AG04449 (cell line): ENCODE measurements at places on chromosomes 5 and 9.

DNA sequence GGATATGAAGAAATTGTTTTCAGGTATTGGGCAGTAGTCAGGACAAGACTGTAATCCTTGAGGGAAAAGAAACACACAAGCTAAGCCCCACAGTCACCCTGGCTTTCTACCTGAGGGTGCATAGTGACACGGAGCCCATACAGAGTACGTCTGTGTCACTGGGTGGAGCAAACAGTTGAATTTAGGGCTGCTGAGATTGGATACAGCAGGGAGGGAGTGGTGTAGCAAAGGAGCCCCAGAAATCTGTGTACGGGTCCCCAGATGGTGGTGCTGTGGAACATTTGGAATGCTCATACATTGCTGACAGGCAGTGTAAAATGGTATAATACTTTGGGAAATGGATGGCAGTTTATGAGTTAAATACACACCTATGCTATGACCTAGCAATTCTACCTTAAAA is 5.1 kb downstream of the TRMT10B start:
- no peak for DNase-seq

DNA sequence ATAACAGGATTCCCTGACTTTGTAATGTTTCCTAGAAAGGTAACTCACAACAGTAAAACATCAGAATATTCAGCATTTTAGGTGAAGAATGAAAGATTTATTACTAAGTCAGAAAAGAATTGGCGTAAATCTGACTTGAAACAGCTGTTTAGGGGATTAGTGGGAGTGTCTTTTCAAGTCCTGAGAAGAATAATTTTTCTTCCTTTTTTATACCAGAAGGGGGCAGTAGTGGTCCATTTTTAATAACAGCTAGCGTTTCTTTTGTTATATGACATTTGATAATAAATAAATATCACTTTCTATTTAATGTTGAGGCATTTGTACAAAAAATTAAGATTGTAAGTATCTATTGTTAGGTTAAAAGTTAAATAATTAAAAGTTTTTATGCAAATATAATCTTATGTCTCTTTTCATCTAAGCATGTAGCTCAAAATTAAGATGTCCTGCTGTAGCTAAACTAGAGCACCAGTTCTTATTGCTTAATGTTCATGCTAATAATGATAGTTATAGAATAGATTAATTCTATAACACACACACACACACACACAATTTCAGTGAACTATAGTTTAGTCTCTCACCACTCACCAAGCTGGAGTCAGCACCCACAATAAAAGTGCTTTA is 258.7 kb upstream of the ARRDC3 start:
- no peak for DNase-seq

DNA sequence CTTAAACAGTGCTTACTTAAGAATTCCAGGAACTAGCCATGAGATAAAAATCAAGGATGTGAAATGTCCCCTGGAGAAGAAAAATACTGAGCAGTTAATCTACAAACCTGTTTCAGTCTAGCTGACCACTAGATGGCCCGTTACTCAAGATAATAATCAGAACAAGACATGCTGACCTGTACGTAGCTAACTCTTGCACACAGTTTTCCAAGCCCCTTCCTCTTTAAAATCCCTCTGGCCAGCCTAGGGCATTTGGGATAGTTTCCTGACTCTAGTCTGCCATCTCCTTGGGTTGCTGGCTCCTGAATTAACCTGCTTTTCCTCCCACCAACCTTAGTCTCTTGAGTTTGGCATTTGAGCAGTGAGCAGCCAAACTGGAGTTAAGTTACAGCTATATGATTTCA is 59.2 kb upstream of the TRAF1 start:
- DNase-seq, result peak; percentile 66

DNA sequence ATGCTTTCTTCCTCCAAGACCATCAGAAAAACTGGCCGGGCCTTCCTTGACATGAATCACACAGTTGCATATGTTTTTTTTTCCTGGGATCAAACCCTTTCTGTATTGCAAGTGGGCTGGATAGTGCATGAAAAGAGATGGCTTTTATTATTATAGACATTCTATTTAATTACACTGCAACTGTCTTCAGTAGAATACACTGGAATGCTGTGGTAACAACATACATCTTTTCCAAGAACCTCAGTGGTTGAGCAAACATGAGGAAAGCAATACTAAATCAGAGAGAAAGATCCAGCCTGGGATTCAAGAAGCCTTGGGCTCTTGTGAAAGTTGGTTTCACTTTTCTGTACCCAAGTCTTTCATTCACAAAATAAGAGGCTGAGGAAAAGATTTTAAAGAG is 193.0 kb downstream of the DMAC1 start:
- DNase-seq, result no peak

DNA sequence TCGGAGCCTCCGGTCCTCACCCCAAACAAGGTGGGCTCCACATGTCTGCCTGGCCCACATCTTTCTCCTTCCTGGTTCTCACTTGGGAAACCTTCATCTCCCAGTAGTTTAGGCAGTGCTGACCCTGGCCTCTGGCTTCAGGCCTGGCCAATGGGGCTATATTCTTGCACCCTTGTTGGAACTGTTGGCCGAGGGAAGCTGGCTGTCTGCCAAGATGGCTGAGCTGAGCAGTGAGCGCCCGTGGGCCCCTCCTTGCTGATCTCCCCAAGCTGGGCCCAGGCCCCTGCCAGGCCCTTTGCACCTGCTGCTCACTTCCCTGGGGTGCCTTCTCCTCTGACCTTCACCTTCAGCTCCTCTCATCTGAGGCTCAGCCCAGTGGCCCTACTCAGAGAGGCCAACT is 31.3 kb downstream of the TSPAN17 start:
- DNase-seq, result no peak

GRCh38 chr5:180209137-180209581 is at the start of gene RASGEF1C:
RASGEF1C (minus strand) TSS chr5:180209211; CDS start chr5:180138052, 71,159 bp downstream.
- no peak for DNase-seq

GRCh38 chr5:58825441-58825840 is 242.6 kb downstream of the RAB3C start:
- no peak for DNase-seq
